ENCODE measurements at places on chromosomes 16 and 17.

GRCh38 chr16:68062910-68063393, 22.2 kb upstream of the NFATC3 start:
- no peaks in the 10 kb centered on the region for H3K36me3 ChIP-seq
- DNase-seq: peak; percentile 45
- H3K4me1 ChIP-seq: peaks cover 5% of the 10 kb centered on the region
- H3K27me3 ChIP-seq: no peaks in the 10 kb centered on the region

GRCh38 chr16:62738666-62739460, 702.6 kb upstream of the CDH8 start:
- DNase-seq: no peak
- H3K36me3 ChIP-seq: no peaks in the 10 kb centered on the region
- no peaks in the 10 kb centered on the region for H3K4me1 ChIP-seq
- H3K27ac ChIP-seq: no peak overlapping the region
- H3K4me3 ChIP-seq: no peak overlapping the region

DNA sequence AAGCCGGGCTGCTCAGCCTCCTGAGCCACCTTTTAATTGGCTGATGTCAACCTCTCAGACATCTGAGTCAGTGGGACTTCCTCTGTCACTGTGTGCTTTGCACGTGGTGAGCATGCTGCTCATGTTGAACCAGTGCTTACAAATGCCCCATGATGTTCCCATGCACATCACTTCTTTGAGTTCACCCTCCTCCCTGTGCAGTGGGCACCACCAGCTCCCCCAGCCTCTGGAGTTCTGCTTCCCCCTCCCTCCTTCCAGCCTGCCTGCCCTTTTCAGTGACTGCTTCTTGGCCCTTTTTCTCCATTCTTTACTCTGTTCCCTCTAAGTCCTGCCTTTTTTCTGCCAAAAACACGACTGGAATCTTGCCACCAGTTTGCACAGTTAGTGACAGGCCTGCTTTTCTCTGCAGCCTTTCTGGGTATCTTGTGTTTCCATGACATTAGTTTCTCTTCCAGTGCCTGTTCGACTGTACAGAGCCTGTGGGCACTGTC, 41.6 kb downstream of the USP10 start:
- H3K27ac ChIP-seq: no peak overlapping the region
- H3K27me3 ChIP-seq: no peaks in the 10 kb centered on the region
- no peaks in the 10 kb centered on the region for H3K36me3 ChIP-seq
- no peaks in the 10 kb centered on the region for H3K4me1 ChIP-seq
- no peak overlapping the region for H3K4me3 ChIP-seq

DNA sequence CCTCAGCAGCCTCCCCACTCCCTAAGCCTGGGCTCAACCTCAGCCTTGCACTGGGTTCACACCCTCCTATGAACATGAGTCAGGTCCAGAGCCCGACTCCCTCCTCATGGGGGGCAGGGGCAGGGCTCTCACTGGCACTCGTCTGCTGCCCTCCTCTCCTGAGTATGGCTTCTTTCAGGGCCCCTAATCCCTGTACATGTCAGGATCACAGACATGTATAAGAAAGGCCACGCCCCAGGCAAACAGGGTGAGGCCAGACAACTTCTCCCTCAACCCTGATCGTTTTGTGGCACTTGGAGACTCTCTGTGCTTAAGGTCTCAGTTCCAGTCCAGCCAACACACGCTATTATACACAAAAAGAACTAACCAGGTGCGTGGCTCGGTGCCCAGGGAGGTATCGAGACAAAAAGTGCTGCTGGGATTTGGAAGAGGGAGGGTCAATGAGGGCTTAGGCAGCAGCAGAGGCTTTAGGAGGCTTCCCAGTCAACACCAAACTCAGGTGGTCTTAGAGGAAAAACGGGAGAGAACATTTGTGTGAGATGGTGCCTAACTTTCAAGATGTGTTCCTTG, 45.2 kb downstream of the CMTM3 start:
- H3K4me1 ChIP-seq: no peaks in the 10 kb centered on the region
- no peak overlapping the region for H3K27ac ChIP-seq
- H3K36me3 ChIP-seq: no peaks in the 10 kb centered on the region
- H3K4me3 ChIP-seq: no peak overlapping the region
- DNase-seq: no peak

DNA sequence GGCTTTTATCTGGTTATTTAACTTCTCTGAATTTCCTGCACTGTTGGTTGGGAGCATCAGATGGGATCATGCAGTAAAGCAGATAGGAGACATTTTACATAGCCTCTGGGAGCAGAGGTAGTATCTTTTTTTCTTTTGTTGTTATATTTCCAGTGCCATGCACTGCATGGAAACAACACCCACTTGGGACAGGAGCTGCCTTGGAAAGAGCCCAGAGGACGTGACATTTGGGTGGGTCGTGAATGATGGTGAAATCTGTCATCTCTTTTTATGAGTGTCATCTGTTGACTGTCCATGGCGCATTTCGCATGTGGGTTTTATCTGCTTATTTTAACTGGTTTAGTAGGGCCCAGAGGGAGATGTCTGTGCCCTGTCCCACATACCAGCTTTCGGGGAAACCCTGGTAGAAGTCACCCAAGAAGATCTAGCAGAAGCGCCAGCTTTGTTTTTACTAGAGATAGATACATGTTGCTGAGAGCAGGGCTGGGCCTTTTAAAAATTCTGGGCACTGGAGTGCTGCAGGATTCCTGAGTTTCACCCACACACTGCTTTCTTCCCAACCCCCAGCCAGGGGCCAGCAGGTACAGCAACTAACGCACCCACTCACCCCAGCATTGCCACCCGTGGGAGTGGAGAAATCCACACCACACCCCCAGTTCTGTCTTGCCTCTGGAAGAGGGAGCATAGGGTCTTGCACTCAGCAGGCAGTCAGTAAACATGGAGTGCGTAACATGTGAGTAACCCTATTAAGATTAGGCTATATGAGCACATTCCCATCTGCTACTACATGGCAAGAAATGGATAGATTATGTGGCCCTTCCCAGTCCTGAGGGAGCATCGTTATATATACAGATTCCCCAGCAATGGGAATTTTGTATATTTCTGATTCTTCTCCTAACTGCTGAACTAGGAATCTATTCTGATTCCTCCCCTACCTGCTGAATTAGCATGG, 8.4 kb upstream of the TERF2 start:
- H3K36me3 ChIP-seq: no peaks in the 10 kb centered on the region
- H3K27ac ChIP-seq: no peak overlapping the region
- no peaks in the 10 kb centered on the region for H3K4me1 ChIP-seq
- no peaks in the 10 kb centered on the region for H3K27me3 ChIP-seq

DNA sequence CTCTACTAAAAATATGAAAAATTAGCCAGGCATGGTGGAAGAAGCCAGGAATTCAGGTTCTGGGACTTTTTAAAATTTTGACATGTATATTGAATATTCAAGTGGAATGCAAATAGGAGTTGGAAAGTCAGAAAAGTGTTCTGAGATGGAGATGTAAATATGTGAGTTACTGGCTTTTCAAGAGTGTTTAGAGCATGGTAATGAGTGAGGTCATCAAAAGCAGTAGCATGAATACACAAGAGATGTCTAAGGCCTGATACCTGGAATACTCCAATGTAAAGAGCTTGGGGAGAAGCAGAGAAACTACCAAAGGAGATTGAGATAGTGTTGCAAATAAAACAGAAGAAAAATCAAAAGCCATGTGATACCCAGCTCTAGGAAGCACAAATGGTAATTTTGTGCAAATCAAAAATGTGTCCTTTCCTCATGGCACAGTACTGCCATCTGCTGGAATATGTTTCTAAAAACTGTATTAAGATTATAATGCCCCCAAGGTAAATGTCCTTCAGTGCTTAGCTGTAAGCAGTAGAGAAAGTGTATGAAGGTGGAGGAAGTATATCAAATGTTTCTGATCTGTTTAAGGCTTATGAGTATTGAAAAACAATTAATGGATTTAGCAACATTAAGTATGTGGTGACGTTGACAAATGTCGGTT, 908.4 kb downstream of the KCNJ18 start:
- no peak for DNase-seq
- no peak overlapping the region for H3K4me3 ChIP-seq
- no peak overlapping the region for H3K27ac ChIP-seq
- no peaks in the 10 kb centered on the region for H3K4me1 ChIP-seq
- H3K27me3 ChIP-seq: no peaks in the 10 kb centered on the region

GRCh38 chr17:21218101-21218500, 4.1 kb upstream of the TMEM11 start:
- H3K27me3 ChIP-seq: no peaks in the 10 kb centered on the region
- no peaks in the 10 kb centered on the region for H3K4me1 ChIP-seq
- H3K27ac ChIP-seq: no peak overlapping the region
- no peak overlapping the region for H3K4me3 ChIP-seq
- H3K36me3 ChIP-seq: no peaks in the 10 kb centered on the region

GRCh38 chr16:22329199-22329695, 32.0 kb downstream of the POLR3E start:
- H3K4me1 ChIP-seq: no peaks in the 10 kb centered on the region
- H3K27ac ChIP-seq: no peak overlapping the region
- no peak overlapping the region for H3K4me3 ChIP-seq

- peaks cover 25% of the 10 kb centered on the region for H3K4me1 ChIP-seq
- DNase-seq: no peak
- H3K4me3 ChIP-seq: no peak overlapping the region
- peak overlapping the region; percentile 76 for H3K27ac ChIP-seq
- H3K27me3 ChIP-seq: no peaks in the 10 kb centered on the region
Measured at GRCh38 chr17:59369031-59369975, 37.8 kb downstream of the YPEL2 start.

- no peak overlapping the region for H3K27ac ChIP-seq
- no peaks in the 10 kb centered on the region for H3K36me3 ChIP-seq
- H3K27me3 ChIP-seq: no peaks in the 10 kb centered on the region
Measured at GRCh38 chr17:4393806-4394205, 27.3 kb upstream of the UBE2G1 start.

GRCh38 chr16:17307504-17307903, 163.3 kb downstream of the XYLT1 start:
- H3K4me1 ChIP-seq: peaks cover 2% of the 10 kb centered on the region
- no peak for DNase-seq
- H3K36me3 ChIP-seq: no peaks in the 10 kb centered on the region
- no peak overlapping the region for H3K4me3 ChIP-seq
- H3K27ac ChIP-seq: no peak overlapping the region
- H3K27me3 ChIP-seq: no peaks in the 10 kb centered on the region

DNA sequence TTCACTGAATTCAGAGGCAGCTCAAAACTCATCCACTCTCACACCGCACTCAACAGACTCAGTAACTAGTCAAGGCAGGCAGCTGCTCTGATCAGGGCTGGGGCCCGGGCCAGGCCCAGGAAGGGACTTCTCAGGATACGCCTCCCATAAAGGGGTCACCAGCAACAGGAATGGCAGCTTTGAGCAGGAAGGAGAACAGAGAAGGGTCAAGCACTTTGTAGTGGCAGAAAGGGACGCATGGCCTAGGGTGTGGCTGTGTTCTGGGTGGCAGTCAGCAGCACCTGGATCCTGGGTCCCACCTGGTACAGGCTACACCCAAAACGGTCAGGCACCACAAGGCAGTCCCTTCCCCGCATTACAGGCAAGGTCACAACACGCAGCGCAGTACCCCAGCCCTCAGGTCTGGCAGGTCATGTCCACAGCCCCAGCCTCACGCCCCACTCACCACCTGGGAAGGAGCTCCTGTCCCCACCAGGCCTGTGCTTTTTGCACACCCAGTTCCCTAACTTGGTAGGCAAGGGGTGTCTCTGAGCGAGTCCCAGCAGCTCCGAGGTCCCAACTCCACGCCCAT, 99.7 kb downstream of the ZNF778 start:
- no peaks in the 10 kb centered on the region for H3K27me3 ChIP-seq
- peaks cover 54% of the 10 kb centered on the region for H3K4me1 ChIP-seq
- peak overlapping the region; percentile 73 for H3K27ac ChIP-seq
- no peak for DNase-seq

GRCh38 chr16:4674926-4675530, 18.3 kb upstream of the NUDT16L1 start:
- DNase-seq: no peak
- H3K27me3 ChIP-seq: no peaks in the 10 kb centered on the region
- H3K27ac ChIP-seq: no peak overlapping the region
- no peaks in the 10 kb centered on the region for H3K36me3 ChIP-seq

- H3K36me3 ChIP-seq: no peaks in the 10 kb centered on the region
- no peaks in the 10 kb centered on the region for H3K27me3 ChIP-seq
- peak overlapping the region; percentile 28 for H3K27ac ChIP-seq
- H3K4me1 ChIP-seq: no peaks in the 10 kb centered on the region
Measured at GRCh38 chr17:60421273-60422161, 772 bp upstream of the CHCT1 start.

DNA sequence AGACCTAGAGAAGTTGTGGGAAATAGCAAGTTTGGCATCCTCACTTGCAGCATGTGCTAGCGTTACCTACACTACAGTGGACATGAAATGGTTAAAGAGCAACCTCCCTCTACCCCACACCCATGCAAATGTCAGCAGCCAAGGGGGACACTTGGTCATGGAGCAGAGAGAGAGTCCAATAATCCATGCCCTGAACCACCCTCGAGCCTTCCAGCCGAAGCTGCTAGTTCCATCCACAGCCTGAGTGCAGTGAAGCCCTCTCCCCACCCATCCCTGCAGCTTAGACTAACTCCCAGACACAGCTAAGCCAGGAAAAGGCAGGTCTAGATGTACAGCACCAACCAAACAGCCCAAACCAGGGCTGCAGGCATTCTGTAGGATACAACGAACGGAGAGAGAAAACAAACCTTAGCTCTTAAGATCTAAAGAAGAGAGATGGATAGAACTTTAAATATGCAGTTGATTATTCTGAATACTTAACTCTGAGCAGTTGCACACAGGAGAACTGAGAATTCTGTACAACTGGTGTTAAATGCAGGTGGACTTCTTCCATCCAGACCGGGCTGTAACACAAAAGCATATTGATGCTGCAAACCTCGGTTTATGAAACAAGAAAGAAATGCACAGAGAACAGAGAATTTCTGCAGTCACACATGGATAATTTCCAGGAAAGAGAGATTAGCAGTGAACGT, 93.8 kb downstream of the SALL1 start:
- H3K36me3 ChIP-seq: no peaks in the 10 kb centered on the region
- H3K27ac ChIP-seq: no peak overlapping the region
- no peaks in the 10 kb centered on the region for H3K27me3 ChIP-seq

DNA sequence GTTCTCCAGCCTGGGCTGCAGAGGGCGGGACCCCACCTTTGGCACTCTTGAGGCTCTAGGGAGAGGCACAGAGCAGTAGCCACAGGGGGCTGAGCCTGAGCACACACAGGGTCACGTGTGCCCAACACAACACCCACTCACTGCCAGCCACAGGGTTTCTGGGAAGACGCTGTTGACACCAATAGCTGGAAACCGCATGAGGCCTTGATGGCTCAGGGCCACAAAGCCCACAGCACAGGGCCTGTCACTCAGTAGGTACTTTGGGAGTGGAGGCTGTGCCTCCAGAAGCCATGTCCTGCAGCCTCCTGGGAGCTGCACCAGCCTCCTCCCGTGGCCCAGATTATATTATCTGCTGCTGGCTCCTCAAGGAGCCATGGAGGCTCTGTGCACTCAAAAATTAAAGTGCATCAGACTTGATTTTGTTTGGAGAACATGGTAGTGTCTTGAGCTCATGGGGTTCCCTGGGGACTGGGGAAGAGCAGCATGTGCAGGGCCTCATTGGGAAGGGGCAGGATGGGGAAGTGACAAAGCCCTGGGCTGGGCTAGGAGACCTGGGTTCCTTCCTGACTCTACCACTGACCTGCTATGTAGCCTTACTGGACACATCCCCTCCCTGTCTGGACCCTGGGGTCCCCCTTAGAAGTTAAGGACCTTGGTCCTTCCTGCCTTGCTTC, 12.5 kb upstream of the SREBF1 start:
- H3K4me1 ChIP-seq: peaks cover 16% of the 10 kb centered on the region
- H3K4me3 ChIP-seq: no peak overlapping the region
- DNase-seq: peak; percentile 87
- H3K27me3 ChIP-seq: no peaks in the 10 kb centered on the region
- peak overlapping the region; percentile 68 for H3K27ac ChIP-seq

GRCh38 chr17:28908640-28909167, 5.8 kb upstream of the DHRS13 start:
- no peaks in the 10 kb centered on the region for H3K4me1 ChIP-seq
- no peak overlapping the region for H3K4me3 ChIP-seq
- peaks cover 75% of the 10 kb centered on the region for H3K36me3 ChIP-seq
- no peak for DNase-seq
- peak overlapping the region; percentile 35 for H3K27ac ChIP-seq
